ENCODE measurements at places on chromosomes 1 and 21.

DNA sequence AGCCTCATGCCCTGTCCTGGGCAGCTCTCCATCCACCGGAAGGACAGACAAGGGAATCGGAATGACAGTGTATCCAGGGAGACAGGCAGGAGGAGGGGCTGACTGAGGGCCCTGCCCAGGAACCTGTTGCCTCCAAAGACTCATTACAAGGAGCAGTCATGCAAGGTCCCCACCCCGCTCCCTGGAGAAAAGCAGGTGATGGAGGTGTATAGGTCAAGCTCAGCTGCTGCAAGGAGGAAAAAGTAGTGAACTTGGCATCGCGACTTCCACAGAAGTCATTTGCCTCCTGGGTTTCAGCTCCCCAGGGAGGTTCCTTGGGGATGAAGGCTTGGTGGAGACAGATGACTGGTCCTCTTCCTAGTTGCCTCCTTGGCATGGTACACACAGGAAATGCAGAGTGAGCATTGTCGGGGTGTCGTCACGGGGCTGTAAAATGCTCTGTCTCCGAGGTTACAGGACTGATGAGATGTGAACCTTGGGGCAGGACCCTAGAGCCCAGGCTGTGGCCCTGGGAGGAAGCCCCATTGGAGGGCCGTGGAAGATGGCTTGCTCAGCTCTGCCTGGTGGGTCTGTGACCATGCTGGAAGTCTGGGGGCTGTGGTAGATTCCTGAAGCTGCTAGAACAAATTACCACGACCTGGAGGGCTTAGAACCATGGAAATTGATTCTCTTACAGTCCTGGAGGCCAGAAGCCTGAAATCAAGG, 219.6 kb upstream of the C1orf174 start:
- no peak for DNase-seq

- no peak for DNase-seq
These were observed 159.8 kb downstream of the NEK7 start for GRCh38 chr1:198316546-198317100.

DNA sequence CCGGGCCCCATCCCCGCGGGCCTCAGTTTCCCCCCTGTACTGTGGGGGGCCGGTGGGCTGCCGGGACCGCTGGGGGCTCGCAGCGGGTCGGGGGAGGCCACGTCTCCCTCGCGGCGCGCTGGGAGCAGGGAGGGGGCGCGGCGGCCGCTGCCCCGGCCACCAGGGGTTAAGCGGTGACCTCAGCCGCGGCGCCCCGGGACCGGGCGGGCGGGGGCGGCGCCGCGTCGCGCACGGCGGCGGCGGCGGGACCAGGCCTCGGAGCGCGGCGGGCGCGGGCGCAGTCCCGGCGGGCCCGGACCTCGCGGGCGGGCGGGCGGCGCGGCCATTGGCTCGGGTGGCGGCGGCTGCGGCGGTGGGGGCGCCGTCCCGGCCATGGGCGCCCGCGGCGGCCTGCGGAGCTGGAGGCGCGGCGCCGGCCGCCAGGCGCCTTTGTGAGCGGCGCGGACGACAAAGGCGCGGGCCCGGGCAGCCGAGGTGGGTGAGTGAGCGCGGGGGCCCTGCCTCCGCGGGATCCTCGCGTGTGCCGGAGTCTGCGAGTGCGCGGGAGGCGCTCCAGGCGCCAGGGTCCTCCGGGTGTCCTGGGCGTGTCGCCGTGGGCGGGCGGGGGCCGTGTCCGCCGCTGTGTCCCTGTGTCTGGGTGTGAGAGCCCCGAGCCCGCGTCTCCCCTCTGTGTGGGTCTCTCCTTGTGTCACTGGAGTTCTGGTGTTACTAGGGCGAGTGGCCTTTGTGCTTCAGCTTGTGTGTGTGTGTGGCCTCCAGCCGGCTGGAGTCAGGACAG, at the start of gene ARHGEF10L:
Gene ARHGEF10L (plus strand): TSS at position 222 of the 778 bp plus-strand sequence. CDS start 40,898 bp downstream, outside the sequence.
- no peak for DNase-seq

GRCh38 chr1:23979387-23979880, 693 bp downstream of the SRSF10 start:
- no peak for DNase-seq

DNA sequence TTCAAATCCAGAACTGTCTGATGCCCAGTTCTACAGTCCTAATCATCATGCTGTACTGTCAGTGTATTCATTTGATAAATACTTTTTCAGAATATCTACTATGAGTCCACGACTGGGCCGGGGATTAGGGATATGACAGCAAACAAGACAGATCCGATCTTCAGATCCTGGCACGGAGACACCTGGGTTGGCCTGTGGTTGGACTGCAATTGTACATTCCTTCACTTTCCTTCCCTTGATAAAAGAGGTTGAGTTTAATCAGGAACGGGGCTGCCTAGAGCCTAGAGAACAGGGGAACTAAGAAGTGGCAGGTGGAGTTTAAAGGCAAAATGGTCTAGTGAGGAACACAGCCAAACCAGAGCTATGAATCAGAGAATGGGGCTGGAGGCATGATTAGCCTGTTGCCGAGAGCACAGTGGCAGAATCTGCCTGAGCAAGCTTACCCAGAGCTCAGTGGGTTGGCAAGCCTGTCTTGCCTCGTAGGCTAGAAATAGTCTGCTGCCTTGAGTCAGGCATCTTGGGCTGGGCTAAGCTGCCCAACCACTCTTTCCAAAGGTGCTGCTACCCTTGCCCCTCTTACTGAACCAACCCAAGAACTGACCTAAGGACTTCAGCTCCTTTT, 38.1 kb upstream of the PTCH2 start:
- no peak for DNase-seq

DNA sequence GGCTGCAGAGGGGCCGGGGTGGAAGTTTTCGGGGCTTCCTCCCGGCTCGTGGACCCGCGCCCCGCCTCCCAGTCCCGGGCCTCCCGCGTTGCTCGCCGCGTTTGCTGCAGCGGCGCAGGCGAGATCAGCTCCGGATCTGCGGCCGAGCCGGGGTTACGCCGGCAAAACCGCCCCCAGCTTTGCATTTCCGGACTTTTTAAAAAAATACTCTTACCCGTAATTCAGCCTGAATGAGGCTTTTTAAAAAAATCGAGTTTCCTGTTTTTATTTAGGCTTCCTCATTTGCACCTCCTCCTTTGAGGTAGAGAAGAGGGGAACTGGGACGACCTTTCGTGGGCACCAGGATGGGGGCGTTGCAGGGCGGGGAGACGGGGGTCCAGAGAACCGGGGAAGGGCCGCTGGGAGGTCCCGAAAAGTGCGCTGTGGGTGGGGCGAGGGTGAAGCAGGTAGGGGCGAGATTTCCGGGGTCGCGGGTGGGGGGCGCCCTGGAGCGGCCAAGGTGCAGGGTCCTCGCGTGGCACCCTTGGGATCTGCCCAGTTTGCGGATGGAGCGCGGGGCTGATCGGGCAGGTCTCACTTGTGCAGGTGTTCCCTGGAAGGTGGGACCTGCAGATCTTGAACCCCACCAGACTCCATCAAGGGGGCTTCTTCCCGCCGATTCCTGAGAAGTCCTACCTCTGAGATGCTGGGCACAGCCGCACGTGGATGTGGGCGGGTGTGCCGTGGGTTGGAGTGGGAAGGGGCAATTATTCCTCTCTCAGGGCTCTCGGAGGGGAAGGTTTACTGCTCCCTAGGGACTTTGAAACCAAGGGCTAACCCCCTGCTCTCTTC, 1.1 kb downstream of the PIK3CD start:
- no peak for DNase-seq

- no peak for DNase-seq
These were observed 46.0 kb downstream of the PKP1 start for GRCh38 chr1:201329286-201329685.

DNA sequence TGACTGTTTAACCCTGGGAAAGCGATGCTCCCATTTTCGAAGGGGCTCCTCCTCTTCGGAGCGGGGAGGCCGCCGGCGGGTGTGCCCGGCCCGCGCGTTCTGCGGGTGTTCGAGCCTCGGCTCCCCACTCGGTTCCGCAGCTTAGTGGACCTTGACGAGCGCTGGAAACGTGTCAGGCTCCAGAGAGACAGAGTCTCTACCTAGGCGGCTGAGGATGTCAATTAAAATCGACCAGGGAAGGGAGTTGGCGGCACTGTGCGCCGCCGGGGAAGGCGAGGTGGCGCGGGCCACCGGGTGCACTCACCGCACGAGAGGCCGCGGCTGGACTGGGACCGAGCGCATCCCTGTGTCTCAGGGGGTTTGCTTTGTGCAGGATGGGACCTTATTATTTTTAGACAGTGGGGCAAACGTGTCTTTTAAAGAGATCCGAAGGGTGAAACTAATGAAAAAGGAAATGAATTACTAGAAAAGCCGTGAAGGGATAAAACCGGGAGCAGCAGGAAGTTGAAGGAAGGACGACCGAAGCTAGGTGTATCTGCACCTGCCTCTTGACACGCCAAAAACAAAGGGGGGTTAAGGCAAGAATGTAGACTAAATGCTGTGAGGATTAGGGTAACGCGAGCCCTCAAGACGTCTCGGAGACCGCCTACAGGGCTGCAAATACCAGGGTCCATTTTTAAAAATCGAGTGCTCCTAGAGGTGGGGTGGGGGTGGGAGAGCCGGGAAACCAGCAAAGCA, 5.6 kb downstream of the LHX4 start:
- DNase-seq, result no peak
